ENCODE measurements at places on chromosomes 2 and 18.

- DNase-seq: no peak
These were observed 150.4 kb downstream of the HDAC4 start for GRCh38 chr2:239250216-239251081.

GRCh38 chr2:3198119-3198518 lies 179.5 kb downstream of the EIPR1 start:
- DNase-seq: no peak

- no peak for DNase-seq
These were observed 75.6 kb upstream of the CCDC150 start for GRCh38 chr2:196563876-196564275.

DNA sequence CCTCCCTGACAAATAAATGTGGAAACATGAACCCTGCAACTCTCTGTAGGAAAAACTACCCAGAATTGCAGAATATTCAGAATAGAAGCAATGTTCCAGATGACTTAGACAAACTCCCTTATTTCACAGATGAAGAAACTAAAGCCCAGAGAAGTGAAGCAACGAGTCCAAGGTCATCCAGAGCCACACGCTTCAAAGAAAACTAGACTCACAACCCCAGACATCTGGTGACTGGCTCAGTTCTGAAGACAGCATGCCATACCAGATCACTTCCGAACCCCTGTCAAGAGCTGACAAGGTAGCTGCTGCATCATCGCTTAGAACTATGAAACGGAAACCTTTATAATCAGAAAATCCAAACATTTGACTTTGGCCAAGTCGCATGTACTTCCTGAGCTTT lies 101.3 kb downstream of the PID1 start:
- no peak for DNase-seq

DNA sequence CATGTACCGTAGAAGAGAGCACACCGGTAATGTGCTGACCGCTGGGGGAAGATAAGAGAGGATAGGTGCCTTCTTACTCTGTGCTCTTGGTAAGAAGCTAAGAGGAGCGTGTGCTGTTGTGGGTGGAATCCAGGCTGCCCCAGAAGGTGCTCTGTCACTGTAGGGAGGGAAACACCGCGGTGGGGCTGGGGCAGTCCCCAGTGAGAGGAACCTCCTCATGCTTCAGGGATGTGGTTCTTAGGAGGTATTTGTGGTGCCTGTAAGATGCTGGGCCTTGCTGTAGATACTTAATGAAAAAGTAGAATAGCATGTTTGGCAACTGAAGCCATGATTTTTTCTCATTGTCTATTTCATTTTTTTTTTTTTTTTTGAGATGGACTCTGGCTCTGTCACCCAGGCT lies 1.1 kb downstream of the COLEC11 start:
- no peak for DNase-seq

GRCh38 chr2:111221701-111222100 lies 101.0 kb downstream of the BCL2L11 start:
- no peak for DNase-seq

DNA sequence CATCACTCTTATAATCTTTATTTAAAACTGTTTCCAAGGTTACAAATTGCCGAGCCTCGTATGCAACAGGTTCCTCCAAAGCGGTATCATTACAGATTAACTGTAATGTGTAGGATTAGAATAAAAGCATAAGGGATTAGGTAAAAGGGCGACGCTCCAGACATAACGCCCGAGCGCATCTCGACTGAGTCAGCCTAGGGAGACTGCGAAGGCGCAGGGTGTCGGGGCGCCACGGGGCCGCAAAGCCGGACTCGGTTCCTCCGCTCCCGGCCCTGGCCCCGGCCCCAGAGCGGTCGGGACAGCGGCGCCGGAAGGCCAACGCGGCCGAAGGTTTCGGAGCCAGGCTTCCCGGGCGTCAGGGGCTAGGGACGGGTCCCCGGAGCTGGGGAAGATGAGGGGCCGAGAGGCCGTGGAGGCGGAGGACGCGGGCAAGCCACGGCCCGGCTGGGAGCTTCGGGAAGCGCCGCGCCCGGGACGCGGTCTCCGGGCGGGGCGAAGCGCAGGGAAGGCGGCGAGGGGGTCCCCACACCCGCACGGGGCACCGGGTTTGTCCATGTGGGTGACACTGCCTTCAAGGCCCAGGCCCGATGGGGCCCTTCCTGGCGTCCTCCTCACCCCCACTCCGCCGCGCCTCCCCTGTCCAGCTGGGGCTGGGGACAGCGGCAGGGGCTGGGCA lies 12.9 kb upstream of the SIX3 start:
- DNase-seq: no peak

DNA sequence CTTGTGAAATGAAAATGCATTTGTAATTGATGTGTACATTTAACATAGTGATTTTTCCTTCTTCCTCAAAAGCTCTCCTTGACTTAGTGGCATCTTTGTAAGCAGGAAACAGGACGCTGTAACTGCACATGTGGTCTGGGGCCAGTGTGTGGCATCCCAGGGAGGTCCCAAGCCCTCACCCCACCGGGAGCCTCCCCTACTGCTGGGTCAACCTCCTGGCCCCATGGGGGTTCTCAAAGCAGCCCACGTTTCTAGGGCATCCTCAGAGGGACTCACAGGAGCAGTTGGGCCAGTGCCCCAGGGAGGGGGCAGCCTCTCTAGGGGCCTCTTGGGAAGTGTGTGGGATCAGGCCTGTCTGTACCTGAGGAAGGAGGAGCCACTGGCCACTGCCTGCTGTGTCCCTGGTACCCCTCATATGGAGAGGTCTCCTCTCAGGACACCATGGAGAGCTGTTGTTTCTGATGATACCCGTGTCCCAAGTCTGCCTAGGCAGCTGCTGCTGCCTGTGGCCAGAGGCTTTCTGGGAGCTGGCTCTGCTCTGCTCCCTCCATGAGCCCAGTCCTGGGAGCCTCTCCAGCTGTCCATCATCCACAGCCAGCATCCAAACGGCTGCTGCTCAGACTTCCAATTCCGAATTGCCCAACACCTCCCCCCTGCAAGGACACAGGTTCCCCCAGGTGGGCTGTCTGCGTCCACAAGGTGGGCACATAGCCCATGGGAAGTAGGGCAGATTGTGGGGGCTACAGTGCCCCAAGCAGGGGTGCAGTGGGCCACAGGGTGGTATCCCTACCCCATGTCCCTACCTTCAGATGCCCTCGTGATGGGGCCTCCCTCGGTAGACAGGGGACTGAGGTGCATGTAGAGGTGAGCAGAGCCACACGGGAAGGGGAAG lies 13.4 kb downstream of the ARHGEF4 start:
- no peak for DNase-seq

DNA sequence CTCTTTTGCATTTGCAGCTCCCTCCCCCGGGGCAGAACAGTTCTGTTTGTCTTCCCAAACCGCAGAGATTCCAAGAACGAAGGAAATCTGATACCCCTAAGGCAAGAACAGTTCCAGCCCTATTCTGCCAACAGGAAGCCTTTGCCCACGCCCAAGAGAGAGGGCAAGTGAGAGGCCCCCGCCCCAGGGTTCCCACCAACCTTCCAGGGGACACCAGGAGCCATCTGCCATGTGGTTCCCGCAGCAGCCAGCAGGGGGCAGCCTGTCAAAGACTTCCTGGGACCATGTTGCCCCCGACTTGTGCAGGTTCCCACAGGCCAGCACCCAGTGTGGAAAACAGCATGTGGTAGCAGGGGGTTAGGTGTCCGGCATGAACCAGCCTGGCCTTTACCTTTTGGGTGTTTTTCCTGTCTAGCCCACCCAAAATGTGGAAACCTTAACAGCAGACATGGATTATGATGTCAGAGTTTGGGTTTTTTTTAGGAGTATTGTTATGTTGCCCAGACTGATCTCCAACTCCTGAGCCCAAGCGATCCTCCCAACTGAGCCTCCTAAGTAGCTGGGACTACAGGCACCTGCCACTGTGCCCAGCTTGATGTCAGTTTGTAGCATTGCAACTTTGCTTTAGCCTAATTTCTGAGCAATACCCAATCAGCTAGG lies 21.7 kb upstream of the EFHD1 start:
- DNase-seq: peak; percentile 15

DNA sequence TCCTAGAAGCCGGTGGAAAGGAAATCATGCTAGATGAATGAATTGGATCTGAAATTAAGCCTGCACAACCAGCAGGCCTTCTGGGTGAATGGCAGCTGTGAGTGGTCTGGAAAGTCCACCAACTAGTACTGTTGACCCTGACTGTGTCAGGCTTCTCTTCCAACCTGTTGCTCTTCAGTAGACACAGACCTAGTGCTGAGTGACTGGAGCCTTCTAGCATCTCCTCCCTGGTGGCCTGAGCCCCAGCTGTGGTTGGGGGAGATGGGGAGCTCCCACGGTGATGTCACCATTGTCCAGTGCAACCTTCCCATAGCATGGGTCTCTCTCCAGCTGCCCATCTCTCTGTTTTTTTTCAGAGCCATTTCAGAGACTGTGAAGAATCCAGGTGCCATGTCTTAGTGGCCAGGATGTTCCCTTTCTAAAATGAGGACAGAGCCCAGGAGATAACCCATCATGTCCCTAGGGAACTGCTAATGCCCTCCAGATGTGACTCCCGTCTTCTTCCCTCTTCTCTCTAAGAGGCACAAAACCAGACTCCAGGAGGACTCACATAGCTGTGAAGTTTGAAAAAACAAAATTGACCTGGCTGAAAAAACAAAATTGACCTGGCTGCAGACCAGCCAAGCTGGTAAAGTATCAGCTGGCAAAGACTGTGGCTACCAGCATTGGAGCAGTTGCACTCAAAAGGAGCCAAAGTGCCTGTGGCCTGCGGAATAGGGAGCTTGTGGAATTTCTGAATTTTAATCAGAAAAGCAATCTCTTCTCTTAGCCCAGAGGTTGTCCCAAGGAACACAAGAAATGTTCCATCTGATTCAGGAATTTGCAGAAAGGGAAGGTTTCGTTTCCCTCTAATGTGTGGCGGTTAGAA lies 67.4 kb upstream of the RPL31 start:
- DNase-seq: no peak

GRCh38 chr2:101956465-101957438 lies 35.0 kb upstream of the IL1R2 start:
- DNase-seq: no peak

- DNase-seq: no peak
These were observed 48.8 kb upstream of the TMEFF2 start for GRCh38 chr2:192243488-192243887.

GRCh38 chr2:4900242-4900641 lies 791.9 kb upstream of the SOX11 start:
- DNase-seq: no peak

DNA sequence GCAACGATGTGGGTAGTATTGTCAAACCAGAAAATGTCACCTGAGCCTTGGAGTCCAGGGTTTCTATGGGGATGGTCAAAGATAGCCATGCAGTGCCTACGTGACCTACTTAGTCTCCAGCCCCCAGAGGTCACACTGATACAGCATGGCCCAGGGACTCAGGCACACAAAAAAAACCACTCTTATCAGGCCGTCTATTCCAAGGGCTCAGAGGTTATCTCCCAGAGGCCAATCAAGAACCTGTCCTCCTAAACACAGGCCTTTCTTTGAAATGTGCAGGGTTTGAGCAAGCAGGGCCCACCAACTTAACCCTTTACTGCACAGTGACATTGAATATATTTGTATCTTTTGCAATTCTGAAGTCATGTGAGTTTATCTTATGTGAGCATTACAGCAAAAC lies 82.7 kb downstream of the MRO start:
- no peak for DNase-seq

DNA sequence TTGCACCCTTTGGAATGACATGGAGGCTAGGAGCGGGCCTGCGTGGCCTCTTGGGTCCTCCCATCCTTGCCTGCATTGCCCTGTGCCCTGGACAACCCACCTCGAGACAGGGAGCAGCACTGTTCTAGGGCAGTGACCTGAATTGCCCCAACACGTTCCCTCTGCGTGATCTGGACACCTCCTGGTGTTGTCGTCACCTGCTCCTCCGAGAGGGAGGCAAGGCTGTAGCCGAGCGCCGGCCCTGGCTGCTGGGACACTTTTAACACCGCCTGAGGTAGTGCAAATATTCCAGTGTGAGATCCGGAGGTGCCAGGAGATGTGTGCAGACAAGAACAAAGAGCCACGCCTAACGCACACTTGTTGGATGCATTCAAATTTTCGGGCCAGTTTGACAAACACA lies 131.5 kb downstream of the SMAD7 start:
- no peak for DNase-seq

DNA sequence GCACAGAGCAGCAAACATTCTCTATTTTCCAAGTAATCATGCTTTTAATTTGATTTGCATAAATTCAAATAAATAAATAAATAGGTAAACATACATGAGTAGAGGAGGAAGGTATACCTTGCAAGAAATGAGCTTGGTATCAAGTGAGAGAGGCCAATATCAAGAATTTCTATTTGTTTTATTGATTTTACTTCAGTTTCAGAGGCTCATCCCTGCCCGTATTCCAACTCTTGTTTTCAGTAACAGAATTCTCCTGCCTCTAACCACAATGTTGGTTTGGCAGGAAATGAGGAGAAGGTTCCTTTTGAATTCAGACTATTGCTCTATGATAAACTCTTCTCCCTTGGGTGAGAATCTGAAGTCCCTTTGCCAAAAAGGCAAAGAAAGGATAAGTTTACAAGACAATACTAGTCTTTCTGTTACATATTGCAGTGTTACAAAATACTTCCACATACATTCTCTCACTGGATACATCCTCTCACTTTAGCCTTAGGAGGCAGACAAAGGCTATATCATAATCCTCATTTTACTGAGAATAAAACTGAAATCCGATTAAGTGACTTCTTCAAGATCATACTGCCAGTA lies 68.3 kb upstream of the ZNF397 start:
- DNase-seq: no peak

GRCh38 chr2:94869552-94870439 lies 1.4 kb upstream of the TEKT4 start:
- DNase-seq: no peak

- DNase-seq: no peak
These were observed 1162.8 kb downstream of the DSC3 start for GRCh38 chr18:29879763-29880162.

- no peak for DNase-seq
These were observed 7.1 kb upstream of the PPP1R1C start for GRCh38 chr2:181978351-181979150.

- DNase-seq: no peak
These were observed 62.5 kb downstream of the GPR39 start for GRCh38 chr2:132479155-132479554.

- DNase-seq: no peak
These were observed 84.3 kb downstream of the PPP1R1C start for GRCh38 chr2:182069908-182070307.

GRCh38 chr2:44169155-44169898 lies 652 bp downstream of the PPM1B start:
- DNase-seq: peak; percentile 14

- no peak for DNase-seq
These were observed 45.5 kb upstream of the LOXHD1 start for GRCh38 chr18:46702471-46702870.

All from stimulated activated CD4-positive, alpha-beta T cell treated with anti-CD3 and anti-CD28 coated beads, Interleukin-1b, Interleukin-23, amount 100 ng/mL, for 1 hour (primary cell).